ENCODE measurements at places on chromosomes 7 and 10. TPM values are rescaled to one million over a fixed set of nuclear protein-coding genes. Genes with fewer than 3 reads are reported as not detected.

DNA sequence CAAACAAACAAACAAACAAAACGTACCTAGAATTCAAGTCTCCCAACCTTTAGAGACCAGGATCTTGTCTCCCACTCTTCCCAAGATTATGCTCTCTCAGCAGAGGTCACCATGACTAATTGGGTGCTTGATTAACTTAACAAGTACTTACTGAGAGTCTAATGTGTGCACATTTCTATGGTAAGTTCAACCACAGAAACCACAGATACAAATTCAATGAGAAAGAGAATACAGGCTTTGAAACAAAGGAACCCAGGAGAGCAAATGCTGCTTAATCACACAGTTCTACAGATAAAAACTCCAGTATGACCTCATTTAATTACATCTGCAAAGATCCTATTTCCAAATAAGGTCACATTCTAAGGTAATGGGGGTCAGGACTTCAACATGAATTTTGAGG lies 142.8 kb downstream of the DNAJC1 start:
- no peak overlapping the region for H3K27ac ChIP-seq
- no peak for DNase-seq
- H3K27me3 ChIP-seq: no peaks in the 10 kb centered on the region
- no peaks in the 10 kb centered on the region for H3K4me1 ChIP-seq
- H3K4me3 ChIP-seq: no peak overlapping the region

DNA sequence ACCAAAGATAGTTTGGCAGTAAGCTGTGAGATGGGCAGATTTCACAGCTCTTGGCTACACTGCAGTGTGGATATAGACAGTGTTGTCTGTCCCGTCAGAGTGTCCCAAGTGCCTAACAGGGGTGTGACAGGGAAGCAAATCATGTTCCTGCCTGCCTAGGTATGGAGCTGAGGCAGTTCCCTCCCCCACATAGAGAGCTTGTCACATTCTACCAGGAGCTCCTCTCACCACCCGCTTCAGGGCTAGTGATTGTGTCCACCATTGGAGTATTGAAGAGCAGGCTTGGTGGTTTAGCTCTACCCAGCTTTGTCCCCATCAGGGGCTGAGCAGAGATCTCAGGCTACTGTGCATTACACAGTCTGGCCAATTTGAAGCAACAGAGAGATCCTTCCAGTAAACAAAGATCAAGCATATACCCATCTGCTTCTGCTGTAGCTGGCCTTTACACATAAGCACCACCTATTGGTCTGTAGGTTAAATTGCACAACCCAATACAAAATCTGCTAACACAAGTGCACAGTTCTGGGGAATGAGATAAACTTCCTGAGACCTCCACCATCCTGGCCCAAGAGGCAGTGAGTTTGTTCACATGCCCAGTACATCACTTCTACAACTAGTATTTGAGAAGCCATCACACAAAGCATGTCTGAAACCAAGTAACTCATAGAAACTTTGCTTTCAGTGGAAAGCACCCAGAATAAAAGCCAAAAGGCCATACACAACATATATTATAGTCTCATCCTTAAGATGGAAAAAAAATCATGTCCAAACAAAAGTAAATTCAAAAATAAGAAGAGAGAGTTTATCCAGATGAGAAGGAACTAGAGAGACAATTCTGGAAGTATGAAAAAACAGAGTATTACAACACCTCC lies 67.3 kb downstream of the GLCCI1 start:
- DNase-seq: peak; percentile 12
- no peaks in the 10 kb centered on the region for H3K27me3 ChIP-seq

DNA sequence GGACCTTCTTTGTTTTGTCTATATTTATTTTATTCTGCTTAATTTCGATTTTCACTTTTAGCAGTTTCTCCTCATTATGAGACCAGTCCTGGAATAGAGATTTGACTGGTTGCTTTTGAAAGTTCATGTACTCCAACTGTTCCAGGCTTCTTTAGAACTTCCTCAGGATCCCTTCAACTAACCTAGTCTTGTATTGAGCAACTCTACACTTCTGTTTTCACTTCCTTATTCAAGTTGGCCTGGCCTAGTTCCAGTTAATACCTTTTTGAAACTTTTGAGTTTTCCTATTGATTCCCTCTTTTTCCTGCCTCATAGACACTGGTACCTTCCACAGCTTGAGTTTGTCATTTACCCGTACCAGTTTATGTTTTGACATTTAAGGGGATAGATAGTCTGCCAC lies 421.7 kb downstream of the ATRNL1 start:
- no peak for DNase-seq
- H3K4me3 ChIP-seq: no peak overlapping the region
- no peaks in the 10 kb centered on the region for H3K4me1 ChIP-seq
- H3K27me3 ChIP-seq: no peaks in the 10 kb centered on the region
- no peak overlapping the region for H3K27ac ChIP-seq

DNA sequence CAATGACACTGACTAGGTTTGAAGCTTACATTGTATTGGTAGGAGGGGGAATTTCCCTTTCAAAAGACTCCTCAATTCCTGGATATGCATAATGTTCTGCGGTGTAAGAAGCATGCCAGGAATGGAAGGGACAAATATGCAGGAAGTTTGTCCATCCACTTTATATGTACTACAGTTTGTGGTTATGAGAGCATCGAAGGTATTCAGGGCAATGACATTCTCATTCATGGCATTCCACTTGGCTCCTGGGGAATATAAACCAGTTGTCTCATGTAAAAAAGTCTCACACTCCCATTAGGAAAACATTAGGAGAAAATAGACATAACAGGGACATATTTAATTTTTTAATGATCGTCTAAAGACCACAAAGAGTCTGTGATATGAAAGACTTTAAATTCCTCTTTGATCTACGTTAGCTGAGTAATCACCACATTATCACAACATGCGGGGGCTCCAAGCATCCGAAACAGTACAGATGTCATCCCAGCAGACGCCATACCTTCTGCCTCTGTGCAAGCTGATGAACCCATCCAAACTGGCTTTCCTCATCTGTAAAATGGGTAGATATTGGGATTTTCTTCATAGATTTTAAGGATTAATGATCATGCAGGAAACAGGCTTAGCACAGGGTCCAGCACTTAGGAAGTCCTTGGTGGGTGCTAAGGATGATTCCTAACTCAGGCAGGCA lies 675.3 kb downstream of the INHBA start:
- H3K36me3 ChIP-seq: no peaks in the 10 kb centered on the region
- no peaks in the 10 kb centered on the region for H3K4me1 ChIP-seq
- H3K27me3 ChIP-seq: no peaks in the 10 kb centered on the region
- no peak overlapping the region for H3K4me3 ChIP-seq
- DNase-seq: no peak

DNA sequence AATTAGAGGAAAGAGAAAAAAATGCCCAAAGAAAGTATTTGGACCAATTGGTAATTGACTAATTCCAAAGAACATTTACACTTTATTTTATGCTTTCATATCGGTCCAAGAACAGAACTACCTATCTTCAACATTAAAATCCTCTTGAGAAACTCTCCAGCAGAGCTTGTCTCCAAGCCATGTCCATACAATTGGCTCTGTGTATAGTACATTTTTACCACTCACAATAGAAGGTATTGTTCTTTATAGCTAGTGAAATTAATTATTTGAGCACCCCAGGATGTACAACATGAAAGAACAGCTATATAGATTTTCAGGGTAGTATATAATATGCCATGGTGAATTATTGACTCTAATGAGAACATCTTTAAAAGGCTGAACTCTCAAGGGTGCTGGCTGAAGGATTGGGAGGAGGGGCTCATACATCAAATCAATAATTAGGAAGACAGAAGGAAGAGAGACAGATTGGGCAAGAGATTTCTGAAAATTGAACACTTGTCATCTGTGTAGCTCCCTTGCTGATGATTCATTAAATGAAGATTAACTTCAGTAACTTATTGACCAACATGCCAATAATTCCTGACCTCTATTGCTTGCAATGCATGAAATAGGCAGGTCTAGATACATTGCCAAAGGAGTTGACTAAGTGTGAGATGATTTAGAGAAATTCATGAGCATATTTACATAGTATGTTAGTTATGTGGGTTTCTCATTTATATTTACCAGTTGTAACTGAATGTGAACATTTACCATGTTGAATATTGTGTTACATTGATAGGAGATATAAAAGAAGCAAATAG lies 249.7 kb downstream of the MTERF1 start:
- no peaks in the 10 kb centered on the region for H3K36me3 ChIP-seq
- H3K27me3 ChIP-seq: no peaks in the 10 kb centered on the region

- H3K4me1 ChIP-seq: no peaks in the 10 kb centered on the region
- peaks cover 30% of the 10 kb centered on the region for H3K27me3 ChIP-seq
- H3K36me3 ChIP-seq: no peaks in the 10 kb centered on the region
- no peak for DNase-seq
- no peak overlapping the region for H3K4me3 ChIP-seq
Measured at GRCh38 chr7:55303220-55303619, 61.9 kb upstream of the LANCL2 start.

DNA sequence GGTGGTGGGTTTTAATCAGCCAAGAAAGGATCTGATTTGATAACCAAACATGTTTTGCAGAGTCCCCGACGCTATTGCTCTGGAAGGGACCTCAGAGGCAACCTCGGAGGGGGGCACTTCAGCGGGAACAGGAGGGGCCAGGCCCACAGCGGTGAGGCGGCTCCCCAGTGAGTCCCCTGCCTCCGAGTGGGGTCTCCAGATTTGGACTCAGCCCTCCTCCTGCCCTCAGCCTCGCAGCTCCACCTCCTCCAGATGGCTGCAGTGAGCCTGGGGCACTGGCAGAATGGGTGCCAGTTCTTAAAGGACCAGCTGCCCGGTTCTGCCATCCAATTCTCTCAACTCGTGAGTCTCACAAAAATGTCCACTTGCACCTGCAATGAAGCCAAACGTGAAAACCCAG lies 61.0 kb upstream of the NANOS1 start:
- no peak overlapping the region for H3K4me3 ChIP-seq
- H3K36me3 ChIP-seq: no peaks in the 10 kb centered on the region
- H3K27ac ChIP-seq: no peak overlapping the region

DNA sequence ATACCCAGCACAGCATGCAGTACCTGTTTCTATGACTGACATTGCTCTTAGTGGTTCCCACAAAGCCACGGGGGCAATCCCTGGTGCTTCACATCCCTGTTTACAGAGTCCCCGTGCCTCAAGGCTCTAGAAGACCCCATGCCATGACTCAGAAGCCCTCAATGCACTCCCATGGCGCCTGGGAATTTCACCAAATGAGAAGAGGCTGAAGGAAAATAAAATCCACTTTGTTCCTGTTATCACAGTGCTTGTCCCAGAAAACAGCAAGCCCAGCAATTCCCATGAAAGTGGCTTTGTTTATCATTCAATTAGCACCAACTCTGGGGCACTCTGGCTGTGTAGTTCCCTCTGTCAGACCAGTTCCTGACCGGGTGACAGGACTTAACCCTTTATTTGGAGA lies 268.3 kb downstream of the TNS3 start:
- no peaks in the 10 kb centered on the region for H3K27me3 ChIP-seq
- no peak overlapping the region for H3K4me3 ChIP-seq
- peaks cover 35% of the 10 kb centered on the region for H3K36me3 ChIP-seq
- H3K27ac ChIP-seq: no peak overlapping the region
- DNase-seq: no peak
- peaks cover 11% of the 10 kb centered on the region for H3K4me1 ChIP-seq

DNA sequence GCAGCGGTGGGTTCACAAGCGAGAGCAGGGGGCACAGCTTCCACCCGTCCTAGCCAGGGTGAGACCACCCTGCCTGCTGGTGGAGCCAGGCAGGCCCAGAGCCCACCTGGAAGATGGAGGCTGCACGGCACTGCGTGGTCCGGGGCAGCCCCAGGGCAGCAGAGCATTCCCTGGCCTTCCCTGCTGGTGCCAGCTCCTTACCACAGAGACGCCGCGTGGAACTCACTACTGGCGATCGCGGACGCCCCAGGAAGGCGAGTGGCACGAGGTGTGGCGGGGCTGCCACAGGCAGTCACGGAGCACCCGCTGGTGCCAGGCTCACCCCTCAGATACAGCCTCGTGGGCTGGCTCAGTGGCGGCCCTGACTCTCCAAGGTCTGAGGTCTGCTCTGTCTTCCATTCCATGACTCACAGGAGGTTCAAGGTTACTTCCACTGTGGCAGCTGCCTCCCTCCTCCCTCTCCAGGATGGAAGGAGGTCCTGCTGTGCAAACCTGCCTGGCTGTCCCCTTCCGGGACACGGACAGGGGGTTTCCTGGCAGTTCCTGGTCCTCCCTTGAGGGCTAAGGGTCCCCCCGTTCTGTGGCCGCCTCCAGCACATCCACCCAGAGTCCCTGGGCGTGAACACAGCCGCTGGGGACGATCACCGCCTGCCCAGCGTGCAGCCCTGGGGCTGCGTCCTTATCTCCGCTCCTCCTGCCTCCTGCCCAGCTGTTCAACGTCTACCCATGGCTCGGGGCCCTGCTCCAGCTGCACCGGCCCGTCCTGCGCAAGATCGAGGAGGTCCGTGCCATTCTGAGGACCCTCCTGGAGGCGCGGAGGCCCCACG lies 3.1 kb downstream of the CYP2W1 start:
- H3K27ac ChIP-seq: peak overlapping the region; percentile 66
- no peaks in the 10 kb centered on the region for H3K27me3 ChIP-seq
- no peak for DNase-seq
- H3K36me3 ChIP-seq: no peaks in the 10 kb centered on the region
- H3K4me1 ChIP-seq: peaks cover 38% of the 10 kb centered on the region

GRCh38 chr7:101535351-101535751 lies 93.7 kb downstream of the MYL10 start:
- no peaks in the 10 kb centered on the region for H3K36me3 ChIP-seq
- peak overlapping the region; percentile 69 for H3K27ac ChIP-seq
- no peaks in the 10 kb centered on the region for H3K27me3 ChIP-seq
- no peak overlapping the region for H3K4me3 ChIP-seq

- no peak overlapping the region for H3K4me3 ChIP-seq
- no peaks in the 10 kb centered on the region for H3K4me1 ChIP-seq
- no peak overlapping the region for H3K27ac ChIP-seq
Measured at GRCh38 chr10:91759581-91759986, 38.6 kb upstream of the TNKS2 start.

GRCh38 chr10:77403761-77404160 lies 233.8 kb downstream of the KCNMA1 start:
- no peak for DNase-seq
- H3K27me3 ChIP-seq: no peaks in the 10 kb centered on the region
- H3K36me3 ChIP-seq: no peaks in the 10 kb centered on the region

GRCh38 chr7:100484673-100485045 lies 932 bp downstream of the NYAP1 start:
- H3K4me3 ChIP-seq: peak overlapping the region; percentile 51
- H3K27ac ChIP-seq: peak overlapping the region; percentile 26
- H3K27me3 ChIP-seq: no peaks in the 10 kb centered on the region
- no peaks in the 10 kb centered on the region for H3K36me3 ChIP-seq
- H3K4me1 ChIP-seq: peaks cover 26% of the 10 kb centered on the region

- no peak for DNase-seq
- no peak overlapping the region for H3K4me3 ChIP-seq
- H3K4me1 ChIP-seq: no peaks in the 10 kb centered on the region
- no peaks in the 10 kb centered on the region for H3K36me3 ChIP-seq
- H3K27ac ChIP-seq: no peak overlapping the region
Measured at GRCh38 chr10:82340166-82340565, 465.2 kb downstream of the NRG3 start.

The EN2 gene
- 1.5 TPM for total RNA-seq

The UBTD1 gene
- 55.6 TPM for total RNA-seq

The PLEKHS1 gene
- 0.21 TPM for total RNA-seq

The CPA1 gene
- 7.6 TPM for total RNA-seq

The TRIM50 gene
- total RNA-seq: not detected

The GARIN1A gene
- total RNA-seq: 1.2 TPM

The CFAP70 gene
- total RNA-seq: 0.10 TPM

The LIPA gene
- 172 TPM for total RNA-seq

The PAX2 gene
- 72.3 TPM for total RNA-seq

The MARCHF5 gene
- total RNA-seq: 66.2 TPM

The OR2A12 gene
- not detected for total RNA-seq

The POU6F2 gene
- total RNA-seq: not detected

The PVRIG gene
- not detected for total RNA-seq

The STAMBPL1 gene
- total RNA-seq: 25.2 TPM
